RWPE1 (cell line): ENCODE measurements at places on chromosomes 3 and 15.

DNA sequence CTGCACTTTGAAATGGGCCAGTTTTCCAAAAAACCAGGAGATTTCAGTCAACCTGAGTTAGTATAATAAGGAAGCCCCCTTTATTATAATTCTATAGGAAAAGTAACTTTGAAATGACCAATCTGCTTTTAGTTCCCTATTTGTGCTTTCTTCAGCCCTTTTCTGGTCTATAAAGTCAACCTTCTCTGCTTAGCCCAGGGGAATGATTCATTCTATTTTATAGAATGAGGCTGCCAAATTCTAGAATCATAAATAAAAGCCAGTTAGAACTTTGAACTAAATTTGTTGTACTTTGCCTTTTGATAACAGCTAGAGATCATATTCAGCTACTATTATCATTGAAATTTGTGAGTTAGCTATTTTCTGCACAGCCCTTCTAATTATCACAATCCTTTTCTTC is 24.7 kb downstream of the CIP2A start:
- DNase-seq = no peak

- DNase-seq = no peak
These were observed 3.1 kb downstream of the KIF7 start for GRCh38 chr15:89652131-89652530.

- DNase-seq = no peak
These were observed 22.6 kb upstream of the NR2F2 start for GRCh38 chr15:96307856-96308394.

DNA sequence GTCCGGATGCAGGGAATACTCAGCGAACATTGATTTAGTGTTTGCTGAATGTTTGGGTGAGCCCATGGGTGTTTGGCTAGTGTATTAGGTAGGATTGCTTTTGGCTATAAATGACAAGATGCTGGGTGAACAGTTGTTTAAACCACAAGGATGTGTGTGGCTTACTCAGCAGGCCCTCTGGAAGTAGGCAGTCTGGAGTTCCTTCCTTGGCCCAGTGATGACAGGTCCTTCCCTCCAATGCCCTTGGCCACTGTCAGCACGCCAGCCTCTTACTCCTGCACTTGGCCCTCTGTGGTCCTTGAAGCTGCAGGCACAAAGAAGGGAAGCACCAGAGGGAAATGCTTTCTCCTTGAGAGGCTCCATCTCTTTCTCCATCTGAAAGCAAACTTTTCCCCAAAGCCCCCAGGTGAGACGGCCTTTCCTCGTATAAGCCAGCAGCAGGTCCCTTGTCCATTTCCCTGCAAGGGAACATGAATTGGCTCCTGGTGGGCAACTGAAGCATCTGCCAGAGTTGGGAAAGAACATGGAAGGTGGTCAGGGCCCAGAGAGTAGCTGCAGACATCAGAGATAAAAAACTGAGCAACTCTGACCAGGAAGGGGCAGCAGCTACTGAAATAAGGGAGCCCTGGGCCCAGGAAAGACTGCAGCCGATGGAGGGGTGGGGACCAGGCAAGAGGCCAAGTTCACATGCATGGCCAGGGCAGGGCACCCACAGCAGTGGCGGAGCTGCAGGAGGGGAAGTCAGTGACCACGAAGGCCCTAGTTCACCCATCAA is 105.0 kb downstream of the TPRA1 start:
- DNase-seq = no peak

- no peak for DNase-seq
These were observed 34.1 kb downstream of the CEP19 start for GRCh38 chr3:196677931-196678330.

- peak; percentile 15 for DNase-seq
These were observed 87.3 kb downstream of the PGPEP1L start for GRCh38 chr15:98920091-98920880.

DNA sequence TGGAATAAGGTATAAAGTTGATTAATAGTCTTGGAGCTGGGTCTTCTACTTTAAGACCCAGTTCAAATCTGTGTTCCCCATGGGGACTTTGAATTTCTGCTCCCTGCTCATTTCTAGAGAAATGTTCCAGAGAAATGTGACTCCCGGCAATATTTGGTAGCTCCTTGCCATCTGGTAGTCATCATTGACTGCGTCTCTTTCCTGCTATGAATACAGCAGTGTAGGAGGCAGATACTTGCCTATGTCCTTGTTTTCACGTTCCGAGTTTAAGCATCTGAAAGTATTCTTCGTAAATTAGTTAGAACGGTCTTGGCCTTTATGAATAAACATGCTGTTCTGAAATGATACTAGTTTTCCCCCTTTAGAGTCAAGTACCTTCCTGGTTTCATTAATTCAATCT is 352.9 kb downstream of the PTPRG start:
- no peak for DNase-seq

DNA sequence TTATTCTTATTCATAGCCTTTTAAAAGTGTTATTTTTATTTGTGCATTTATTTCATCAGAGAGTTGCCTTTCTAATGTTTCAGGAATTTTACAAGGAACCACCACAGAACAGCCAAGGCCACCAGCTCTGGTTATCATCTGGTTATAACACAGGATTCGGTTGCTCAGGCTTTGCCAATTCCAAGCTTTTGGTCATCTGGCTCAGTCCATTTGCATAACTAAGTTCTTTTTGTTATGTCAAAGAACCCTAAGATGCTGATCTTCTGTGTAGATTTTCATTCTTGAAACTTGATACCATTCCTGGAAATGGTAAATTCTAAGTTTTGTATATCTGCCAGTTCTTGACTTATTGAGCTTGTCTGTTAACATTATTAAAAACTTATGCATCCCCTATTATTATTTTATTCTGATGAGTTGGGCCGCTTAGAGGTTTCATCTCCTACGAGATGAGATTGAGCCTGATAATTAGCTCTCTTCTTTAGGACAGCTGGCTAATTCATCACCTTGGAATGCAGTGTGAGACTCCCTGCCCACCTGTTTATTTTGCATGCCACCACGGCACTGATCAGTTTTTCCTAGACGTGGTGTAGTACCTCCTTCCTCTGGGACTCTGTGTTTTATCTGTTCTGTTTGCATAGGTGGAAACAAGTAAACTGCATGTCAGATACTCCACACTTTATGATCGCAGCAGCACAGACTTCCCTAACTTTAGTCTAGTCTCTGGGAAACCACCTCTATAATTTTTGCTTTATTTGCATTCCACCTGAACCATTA is 264.8 kb downstream of the SLCO3A1 start:
- DNase-seq = peak; percentile 22

- DNase-seq = no peak
These were observed 23.9 kb downstream of the ANO10 start for GRCh38 chr3:43597961-43598360.

GRCh38 chr3:154223519-154223918 is 100.8 kb downstream of the DHX36 start:
- DNase-seq = no peak

DNA sequence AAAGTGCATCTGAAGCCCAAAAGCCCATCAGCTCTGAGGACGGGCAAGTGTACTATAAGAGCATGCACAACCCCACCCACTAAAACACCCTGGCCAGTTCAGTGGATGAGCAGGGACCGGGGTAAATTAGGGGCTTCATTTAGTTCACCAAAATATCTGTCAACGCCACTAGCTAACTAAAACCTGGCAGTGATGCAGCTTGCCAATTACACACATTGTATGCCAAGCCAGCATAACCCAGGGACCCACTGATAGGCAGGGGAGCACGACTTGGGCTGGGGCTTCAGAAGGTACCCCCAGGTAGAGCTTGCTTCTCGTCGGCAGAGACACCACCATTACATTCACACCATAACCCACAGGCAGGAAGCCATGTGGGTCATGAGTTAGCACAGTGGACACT is 47.0 kb downstream of the PTPN23 start:
- DNase-seq = no peak

DNA sequence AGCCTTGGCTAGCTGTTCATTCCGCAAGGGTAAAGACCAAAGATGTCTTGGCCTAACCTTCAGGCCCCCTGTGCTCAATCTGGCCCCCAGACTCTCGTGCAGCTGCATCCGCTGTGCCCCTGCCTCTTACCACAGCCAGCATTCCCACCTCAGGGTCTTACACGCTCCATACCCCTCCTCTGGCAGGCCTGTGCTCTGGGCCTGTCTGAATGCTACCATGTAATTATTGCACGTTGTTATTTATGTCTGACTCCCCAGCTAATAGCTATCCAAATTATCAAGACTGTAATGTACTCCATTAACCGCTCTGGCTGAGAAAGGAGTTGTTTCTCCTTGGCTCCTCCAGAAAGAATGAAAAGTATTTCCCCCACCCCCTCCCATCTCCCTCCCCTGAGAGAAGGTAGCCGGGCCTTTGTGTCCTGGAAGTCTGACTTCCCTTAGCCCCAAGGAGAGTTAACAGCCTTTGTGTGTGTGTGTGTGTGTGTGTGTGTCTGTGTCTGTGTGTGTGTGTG is 54.5 kb upstream of the UBE2E1 start:
- DNase-seq = no peak

DNA sequence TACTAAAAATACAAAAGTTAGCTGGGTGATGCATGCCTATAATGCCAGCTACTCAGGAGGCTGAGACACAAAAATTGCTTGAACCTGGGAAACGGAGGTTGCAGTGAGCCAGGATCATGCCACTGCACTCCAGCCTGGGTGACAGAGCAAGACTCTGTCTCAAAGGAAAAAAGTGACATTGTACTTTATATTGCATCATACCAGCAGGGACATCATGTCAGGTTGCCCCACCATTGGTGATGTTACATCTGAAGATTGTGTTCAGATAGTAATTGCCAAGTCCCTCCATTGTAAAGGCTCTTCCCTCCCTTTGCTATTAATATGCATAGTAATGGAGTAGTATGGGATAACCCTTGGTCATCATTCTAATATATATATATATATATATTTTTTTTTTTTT is 44.8 kb downstream of the FOXL2 start:
- no peak for DNase-seq
